Stimulated activated CD8-positive, alpha-beta memory T cell treated with anti-CD3 and anti-CD28 coated beads, Interleukin-7, amount 100 ng/mL, for 1 hour (primary cell): ENCODE measurements at places on chromosomes 7 and 10.

- no peak for DNase-seq
These were observed 10.1 kb upstream of the PON1 start for GRCh38 chr7:95334447-95334846.

DNA sequence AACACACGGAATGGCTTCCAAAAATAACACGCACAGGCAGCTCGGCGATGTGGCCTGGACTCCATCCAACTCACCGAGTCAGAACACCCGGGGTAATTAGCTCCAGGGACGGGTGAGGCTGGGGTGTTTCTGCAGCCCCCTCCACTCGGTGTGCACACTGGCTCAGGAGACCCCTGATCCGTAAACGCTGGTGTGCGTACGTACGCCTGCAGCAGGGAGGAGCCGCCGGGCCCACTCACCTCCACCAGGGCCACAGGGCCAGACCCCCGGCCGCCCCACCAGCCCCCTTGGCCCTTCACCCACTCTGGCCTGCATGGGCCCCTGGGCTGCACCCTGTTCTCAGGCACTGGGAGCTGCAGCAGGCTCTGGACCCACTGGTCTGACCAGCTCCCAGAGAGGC lies 22.4 kb upstream of the UTF1 start:
- no peak for DNase-seq

- DNase-seq, result no peak
These were observed 25.8 kb upstream of the AMPH start for GRCh38 chr7:38656968-38657367.

DNA sequence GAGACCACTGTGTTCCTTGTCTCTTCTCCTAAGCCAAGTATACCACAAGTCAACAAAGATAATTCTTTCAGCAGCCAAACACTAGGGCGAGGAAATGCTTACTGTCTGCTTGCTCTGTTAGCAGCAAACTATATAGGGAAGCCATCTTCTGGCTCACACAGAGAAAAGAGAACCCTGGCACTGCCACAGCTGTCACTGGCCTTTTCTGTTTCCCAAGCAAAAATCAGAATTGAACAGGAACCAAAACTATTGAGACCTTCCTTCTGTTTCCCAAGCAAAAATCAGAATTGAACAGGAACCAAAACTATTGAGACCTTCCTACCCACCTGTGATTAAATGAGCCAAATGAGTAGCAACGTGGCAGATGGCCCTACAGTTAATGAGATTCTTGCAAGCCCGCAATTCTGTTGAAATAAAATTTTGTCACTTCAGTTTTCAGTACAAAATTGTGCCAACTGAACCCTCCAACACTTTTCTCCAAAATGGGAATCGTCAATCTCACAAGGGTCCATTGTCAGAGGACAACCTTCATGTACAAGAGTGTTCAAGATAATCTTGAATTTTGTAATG lies 54.5 kb downstream of the LRRTM3 start:
- DNase-seq, result no peak

DNA sequence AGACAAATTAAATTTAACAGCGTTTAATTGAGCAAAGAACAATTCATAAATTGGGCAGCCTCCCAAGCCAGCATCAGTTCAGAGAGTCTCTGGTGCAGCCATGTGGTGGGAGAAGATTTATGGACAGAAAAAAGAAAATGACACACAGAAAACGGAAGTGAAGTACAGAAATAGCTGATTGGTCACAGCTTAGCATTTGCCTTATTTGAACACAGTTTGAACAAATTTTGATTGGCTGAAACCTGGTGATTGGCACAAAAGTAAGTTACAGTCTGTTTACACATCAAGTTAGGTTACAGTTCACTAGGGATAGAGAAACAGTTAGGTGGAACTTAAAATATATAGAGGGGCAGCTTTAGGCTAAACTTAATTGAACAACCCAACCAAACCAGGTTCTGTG lies 720.1 kb downstream of the TYW1 start:
- DNase-seq, result no peak

- no peak for DNase-seq
These were observed 541.3 kb downstream of the LRMDA start for GRCh38 chr10:75972491-75973276.

GRCh38 chr7:95509199-95509598 lies 23.5 kb downstream of the ASB4 start:
- no peak for DNase-seq

GRCh38 chr7:49580761-49581160 lies 192.7 kb upstream of the VWC2 start:
- DNase-seq, result no peak

DNA sequence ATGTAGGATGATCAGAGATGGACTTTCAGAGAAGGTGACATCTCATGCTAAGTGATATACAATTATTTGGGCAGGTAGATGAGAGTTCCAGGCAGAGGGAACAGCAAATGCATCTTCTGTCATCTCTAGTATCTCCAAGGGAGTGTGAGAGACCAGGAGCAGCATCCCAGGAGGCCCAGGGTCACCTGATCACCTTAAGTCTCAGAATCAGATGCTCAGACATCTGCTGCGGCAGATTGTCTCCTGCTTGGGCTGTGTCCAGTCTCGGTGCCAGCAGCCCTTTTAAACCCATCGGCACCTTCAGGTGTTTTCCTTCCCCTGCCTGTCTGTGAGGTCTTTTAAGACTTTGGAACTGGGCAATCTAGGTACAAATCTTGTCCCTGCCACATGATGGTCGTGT lies 690.6 kb downstream of the LRMDA start:
- no peak for DNase-seq

- peak; percentile 40 for DNase-seq
These were observed 290.7 kb downstream of the CCDC3 start for GRCh38 chr10:12710594-12711349.

GRCh38 chr7:36821617-36822016 lies 97.3 kb upstream of the AOAH start:
- no peak for DNase-seq

GRCh38 chr7:121286742-121287734 lies 41.8 kb upstream of the WNT16 start:
- DNase-seq, result no peak

DNA sequence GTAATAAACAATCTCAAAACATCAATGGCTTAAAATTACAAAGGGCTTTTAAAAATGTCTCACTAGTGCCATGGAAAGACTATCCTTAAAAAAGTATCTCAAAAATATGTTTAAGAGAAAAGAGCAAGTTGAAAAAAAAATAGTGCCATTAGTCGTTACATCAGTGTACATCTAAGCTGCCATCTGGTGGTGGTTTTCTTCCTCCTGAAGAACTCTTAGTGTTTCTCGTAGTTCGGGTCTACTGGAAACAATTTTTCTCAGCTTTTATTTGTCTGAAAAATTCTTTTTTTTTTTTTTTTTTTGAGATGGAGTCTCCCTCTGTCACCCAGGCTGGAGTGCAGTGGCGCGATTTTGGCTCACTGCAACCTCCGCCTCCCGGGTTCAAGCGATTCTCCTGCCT lies 5.9 kb upstream of the GARIN1A start:
- no peak for DNase-seq

DNA sequence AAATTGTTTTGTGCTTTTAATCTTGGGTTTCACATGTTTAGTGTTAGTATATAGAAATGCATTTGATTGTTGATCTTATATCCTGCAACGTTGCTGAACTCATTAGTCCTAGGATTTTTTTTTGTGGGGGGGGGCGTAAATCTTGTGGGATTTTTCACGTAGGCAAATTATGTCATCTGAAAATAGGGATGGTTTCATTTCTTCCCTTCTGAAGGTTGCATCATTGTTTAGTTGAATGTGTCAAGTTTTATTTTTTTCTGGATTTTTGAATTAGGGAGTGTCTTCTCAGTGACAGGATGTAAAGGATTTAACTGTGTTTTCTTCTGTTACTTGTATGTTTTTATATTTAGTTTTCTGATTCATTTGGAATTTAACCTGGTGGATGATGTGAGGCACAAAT lies 26.7 kb downstream of the MKLN1 start:
- DNase-seq, result no peak

DNA sequence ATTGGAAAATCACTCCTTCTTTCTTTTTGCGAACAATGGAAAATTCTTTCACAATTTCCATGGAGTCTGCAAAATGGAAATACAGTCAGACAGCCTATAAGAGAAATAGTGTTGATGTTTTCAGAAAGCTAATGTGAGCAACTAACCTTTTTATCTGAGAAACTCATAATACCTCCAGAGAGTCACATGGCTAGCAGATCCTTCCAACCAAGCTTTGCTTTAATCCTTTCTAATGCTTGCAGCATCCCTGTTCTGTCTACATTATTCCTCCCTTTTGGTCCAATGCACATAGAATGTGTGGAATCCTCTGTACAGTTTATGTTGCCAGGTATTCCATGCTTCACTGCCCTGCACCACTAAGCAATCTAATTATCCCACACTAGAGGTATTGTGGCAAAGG lies 717.5 kb upstream of the LRRN3 start:
- no peak for DNase-seq

DNA sequence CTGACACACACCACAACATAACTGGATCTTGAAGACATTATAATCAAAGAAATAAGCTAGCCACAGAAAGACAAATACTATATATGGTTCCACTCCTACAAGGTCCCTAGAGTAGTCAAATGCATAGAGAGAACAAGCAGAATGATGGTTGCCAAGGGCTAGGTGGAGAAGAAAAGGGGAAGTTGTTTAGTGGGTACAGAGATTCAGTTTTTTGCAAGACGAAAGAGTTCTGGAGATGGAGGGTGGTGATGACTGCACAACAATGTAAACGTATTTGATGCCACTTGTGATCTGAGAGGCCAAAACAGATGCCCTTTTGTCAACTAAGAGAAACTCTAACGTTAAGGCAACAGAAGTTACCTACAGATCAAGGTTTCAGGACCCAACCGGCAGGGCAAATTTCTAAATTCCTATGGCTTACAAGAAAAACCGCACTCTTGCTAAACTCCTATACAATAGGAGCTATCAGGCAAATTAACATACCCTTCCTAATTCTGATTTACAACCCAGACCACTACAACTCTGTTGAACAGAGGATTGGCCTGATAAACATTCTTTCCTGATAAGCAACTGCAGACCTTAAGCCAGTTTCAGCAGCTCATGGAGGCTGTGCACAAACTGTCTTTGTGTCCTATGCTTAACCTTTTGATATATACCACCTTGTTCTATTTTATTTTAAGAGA lies 69.0 kb downstream of the FAM107B start:
- no peak for DNase-seq
